ENCODE measurements at places on chromosomes 7 and 10.

DNA sequence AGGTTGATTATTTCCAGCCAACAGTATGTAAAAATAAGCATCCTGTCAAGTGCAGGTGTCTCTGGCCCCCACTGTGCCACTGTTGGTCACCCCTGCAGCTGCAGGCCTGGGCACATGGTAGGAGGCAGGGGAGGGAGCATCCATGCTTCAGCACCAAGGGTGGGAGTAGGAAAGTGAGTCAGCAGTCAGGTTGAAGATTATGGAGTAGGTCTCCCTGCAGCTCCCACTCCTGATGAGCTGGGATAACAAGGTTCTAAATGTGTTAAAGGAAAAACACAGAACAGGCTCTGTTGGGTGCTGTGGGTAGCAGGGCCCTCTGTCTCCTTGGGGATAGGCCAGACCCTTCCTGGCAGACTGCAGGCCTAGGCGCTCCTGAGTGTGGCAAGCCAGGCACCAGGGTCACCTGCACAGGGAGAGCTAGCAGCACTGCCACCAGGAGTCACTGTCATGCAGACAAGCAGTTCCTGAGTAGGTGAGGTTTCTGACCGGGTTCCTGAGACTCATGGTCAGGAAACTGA, 59.3 kb downstream of the NUDCD3 start:
- peak; percentile 33 for DNase-seq

- DNase-seq = no peak
These were observed 135.4 kb upstream of the FZD1 start for GRCh38 chr7:91128683-91129348.

DNA sequence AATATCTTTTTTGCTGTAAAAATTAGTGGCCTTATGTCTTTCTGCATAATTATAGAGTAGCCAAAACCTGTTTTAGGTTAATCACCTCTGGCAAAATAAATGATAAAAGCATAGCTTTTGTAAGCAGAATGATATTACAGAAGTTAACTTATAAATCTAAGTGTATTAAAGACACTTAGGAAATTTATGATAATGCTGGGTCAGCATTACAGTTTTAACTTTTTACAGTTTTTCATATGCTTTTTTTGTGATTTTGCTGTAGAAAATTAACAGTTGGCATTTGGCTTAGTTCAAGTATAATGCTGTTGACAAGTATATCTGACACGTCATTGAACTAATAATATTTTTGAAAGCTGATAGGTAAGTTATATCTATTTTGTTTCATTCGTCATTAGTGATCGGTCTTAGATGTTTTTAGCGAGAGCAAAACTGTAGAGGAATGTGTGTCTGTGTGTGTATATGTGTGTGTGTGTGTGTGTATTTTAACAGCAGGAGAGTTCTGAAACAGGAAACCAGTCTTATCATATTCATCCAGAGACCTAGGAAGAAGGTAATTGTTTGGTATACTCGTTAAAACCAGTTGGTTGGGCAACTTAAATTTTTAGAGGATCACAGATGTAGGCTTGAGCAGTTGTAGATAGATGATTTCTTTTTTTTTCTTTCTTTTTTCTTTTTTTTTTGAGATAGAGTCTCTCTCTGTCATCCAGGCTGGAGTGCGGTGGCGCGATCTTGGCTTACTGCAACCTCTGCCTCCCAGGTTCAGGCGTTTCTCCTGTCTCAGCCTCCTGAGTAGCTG, 15.4 kb downstream of the PTEN start:
- DNase-seq = no peak

GRCh38 chr7:90692396-90692795, 96.3 kb downstream of the CDK14 start:
- no peak for DNase-seq

GRCh38 chr7:74069790-74070618, 13.6 kb upstream of the LIMK1 start:
- no peak for DNase-seq

- no peak for DNase-seq
These were observed 109.9 kb downstream of the SORCS1 start for GRCh38 chr10:107054469-107055156.

- no peak for DNase-seq
These were observed 4.6 kb downstream of the COX19 start for GRCh38 chr7:970744-971143.

- DNase-seq = no peak
These were observed 882 bp downstream of the IRF5 start for GRCh38 chr7:128938544-128939074.

GRCh38 chr7:144885478-144885877, 49.6 kb upstream of the TPK1 start:
- no peak for DNase-seq

GRCh38 chr7:70710011-70710480, 421.9 kb upstream of the GALNT17 start:
- no peak for DNase-seq
